Stimulated activated CD4-positive, alpha-beta T cell treated with anti-CD3 and anti-CD28 coated beads, TNF-alpha, amount 100 ng/mL, for 4 hours (primary cell): ENCODE measurements at places on chromosomes 5 and 9.

- no peak for DNase-seq
Observed at GRCh38 chr9:105972466-105973204, 278.3 kb downstream of the TMEM38B start.

DNA sequence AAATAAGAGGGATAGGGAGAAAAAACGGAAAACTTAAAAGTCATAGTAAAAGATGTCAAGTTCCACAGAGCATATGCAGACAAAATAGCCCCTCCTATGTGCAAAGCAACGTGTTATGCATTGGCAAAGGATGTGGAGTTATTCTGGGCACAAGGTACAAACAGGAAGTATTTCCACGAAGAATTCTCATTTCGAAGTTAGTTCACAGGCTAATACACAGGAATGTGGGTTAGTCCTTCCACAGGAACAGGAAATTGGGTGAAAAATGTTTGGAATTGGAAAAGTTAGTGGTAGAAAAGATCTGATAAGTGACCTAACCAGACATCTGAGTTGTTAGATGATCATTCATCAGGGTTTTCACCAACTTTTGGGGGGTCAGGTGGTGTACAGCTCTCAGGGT lies 326.6 kb downstream of the EBF1 start:
- DNase-seq = no peak

DNA sequence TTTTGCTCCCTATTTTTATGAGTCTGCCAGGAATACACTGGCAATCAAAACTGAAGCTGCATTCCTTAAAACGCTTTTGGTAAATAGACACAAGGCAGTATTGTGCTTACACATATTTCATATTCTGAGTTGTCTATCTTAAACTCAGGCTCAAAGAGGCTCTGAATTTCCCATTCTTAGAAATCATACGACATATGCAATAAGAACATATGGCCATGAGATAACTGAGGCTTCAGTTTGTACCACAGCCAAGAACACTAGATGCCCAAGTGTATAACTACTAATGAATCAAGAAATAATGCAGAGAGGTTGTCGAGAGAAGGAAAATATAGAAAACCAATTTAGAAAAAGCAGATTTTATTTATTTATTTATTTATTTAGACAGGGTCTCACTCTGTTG lies 357.4 kb downstream of the NDUFS4 start:
- DNase-seq = no peak

- no peak for DNase-seq
Observed at GRCh38 chr5:75601996-75602395, 9.3 kb upstream of the ANKDD1B start.

- no peak for DNase-seq
Observed at GRCh38 chr5:89457411-89458331, 574.7 kb upstream of the MEF2C start.

DNA sequence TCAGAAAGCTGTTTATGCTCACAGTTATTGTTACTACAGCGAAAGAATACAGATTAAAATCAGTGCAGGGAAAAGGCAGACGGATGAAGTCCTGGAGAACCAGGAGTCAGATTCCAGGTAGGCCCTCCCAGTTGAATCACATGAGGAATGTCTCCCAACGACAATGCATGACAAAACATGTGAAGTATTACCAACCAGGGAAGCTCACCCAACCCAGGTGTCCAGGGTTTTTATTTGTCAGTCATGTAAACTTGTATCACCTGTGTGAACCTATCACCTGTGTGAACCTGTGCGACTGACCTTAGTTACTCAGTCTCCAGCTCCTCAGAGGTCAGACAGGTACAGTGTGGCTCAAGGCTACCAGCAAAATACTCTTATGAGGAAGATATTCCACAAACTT lies 63.9 kb downstream of the KIAA1958 start:
- no peak for DNase-seq

DNA sequence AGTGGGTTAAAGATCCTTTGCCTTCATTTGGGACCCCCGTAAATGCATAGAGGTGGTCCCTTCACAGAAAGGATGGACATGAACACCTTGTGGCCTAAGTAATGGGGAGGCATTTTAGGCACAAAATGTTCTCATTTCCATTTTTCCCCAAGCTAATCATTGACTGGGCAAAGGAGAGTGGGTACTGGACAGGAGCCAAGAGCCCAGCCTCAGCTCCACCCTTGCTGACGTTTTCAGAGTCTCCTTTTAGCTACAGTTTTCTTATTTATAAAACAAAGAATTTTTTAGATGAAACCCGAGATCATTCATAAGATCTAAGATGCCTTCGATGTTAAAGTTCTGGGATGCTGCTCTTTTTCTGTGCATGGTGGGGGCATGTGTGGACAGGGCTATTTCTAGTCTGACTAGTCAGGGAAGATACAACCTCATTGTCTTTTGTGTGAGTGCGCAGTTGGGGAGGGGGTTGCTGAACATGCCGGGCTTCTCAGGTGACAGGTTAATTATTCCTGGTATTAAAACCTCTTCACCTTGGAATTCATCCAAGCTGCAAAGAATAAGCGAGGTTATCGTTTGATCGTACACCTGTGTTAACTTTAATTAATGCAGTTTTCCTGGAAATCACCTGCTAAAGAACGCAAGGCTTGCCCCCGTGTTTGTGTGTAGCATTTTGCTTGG lies 48.4 kb downstream of the ADAMTS16 start:
- DNase-seq = no peak

GRCh38 chr5:150146862-150147601 lies 8.6 kb downstream of the PDGFRB start:
- DNase-seq = no peak

- DNase-seq = no peak
Observed at GRCh38 chr9:86586144-86586494, 231.9 kb upstream of the TUT7 start.

GRCh38 chr5:80503641-80504040 lies 15.7 kb downstream of the FAM151B start:
- no peak for DNase-seq

GRCh38 chr9:131943351-131943841 lies 136.3 kb downstream of the MED27 start:
- DNase-seq = no peak
